Endothelial cell of umbilical vein (primary cell): ENCODE measurements at places on chromosomes 2 and 18. TPM values are rescaled to one million over a fixed set of nuclear protein-coding genes. Genes with fewer than 3 reads are reported as not detected.

GRCh38 chr2:226730481-226730880 lies 69.1 kb downstream of the IRS1 start:
- H3K27me3 ChIP-seq: no peaks in the 10 kb centered on the region
- no peaks in the 10 kb centered on the region for H3K4me1 ChIP-seq
- no peaks in the 10 kb centered on the region for H3K36me3 ChIP-seq
- no peak overlapping the region for H3K27ac ChIP-seq

GRCh38 chr2:69804416-69804815 lies 25.0 kb upstream of the GMCL1 start:
- DNase-seq: no peak
- no peak overlapping the region for H3K27ac ChIP-seq
- no peak overlapping the region for H3K4me3 ChIP-seq
- H3K36me3 ChIP-seq: no peaks in the 10 kb centered on the region
- no peaks in the 10 kb centered on the region for H3K27me3 ChIP-seq

- DNase-seq: no peak
- H3K36me3 ChIP-seq: peaks cover 23% of the 10 kb centered on the region
- no peak overlapping the region for H3K27ac ChIP-seq
- H3K4me3 ChIP-seq: no peak overlapping the region
Observed at GRCh38 chr18:9943311-9943710, 29.5 kb downstream of the VAPA start.

GRCh38 chr2:176534798-176535466 lies 265.7 kb downstream of the MTX2 start:
- DNase-seq: no peak
- no peaks in the 10 kb centered on the region for H3K27me3 ChIP-seq
- H3K4me3 ChIP-seq: no peak overlapping the region
- no peaks in the 10 kb centered on the region for H3K36me3 ChIP-seq

- DNase-seq: no peak
- no peak overlapping the region for H3K4me3 ChIP-seq
- no peak overlapping the region for H3K27ac ChIP-seq
Observed at GRCh38 chr2:157923598-157924217, 47.6 kb upstream of the ACVR1 start.

DNA sequence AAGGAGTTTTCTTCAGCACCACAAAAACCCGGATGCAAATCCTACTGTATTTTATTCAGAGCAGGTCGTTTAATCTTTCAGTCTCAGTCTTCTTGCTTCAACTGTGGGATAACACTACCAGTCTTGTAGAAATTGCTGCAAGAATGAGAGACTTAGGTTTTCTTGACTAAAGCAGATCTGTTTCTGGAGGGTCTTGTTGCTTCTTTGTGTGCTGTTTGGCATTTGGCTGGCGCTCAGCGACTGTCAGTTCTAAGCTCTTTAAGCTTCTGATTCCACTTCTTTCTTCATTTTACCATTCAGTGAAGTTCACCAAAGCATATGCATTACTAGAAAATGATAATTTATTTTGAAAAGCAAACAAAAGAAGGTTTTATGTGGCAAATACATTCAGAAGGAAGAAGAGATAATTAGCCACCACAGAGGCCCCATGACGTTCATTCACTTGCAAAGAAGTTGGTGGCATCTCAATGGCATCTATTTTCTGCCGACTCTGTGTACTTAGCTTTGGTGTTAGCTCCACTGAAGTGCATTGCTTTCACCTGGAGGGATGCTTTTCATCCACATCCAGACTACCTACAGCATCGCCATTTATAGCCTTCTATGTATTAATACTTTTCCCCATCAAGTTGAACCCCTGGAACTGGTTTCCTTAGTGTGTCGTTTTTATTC lies 53.7 kb downstream of the TRIB2 start:
- H3K4me1 ChIP-seq: no peaks in the 10 kb centered on the region
- no peak for DNase-seq
- H3K27ac ChIP-seq: no peak overlapping the region
- peaks cover 6% of the 10 kb centered on the region for H3K27me3 ChIP-seq
- H3K36me3 ChIP-seq: no peaks in the 10 kb centered on the region

- H3K36me3 ChIP-seq: no peaks in the 10 kb centered on the region
- no peak overlapping the region for H3K27ac ChIP-seq
- no peaks in the 10 kb centered on the region for H3K27me3 ChIP-seq
- H3K4me3 ChIP-seq: no peak overlapping the region
- DNase-seq: no peak
Observed at GRCh38 chr2:7111626-7112025, 194.4 kb downstream of the RNF144A start.

DDX18 gene
- 47.8 and 50.4 TPM in 2 replicates for total RNA-seq

PAIP2B gene
- total RNA-seq: 0.58 and 0.62 TPM in 2 replicates
